ENCODE measurements at places on chromosomes 12 and 14.

DNA sequence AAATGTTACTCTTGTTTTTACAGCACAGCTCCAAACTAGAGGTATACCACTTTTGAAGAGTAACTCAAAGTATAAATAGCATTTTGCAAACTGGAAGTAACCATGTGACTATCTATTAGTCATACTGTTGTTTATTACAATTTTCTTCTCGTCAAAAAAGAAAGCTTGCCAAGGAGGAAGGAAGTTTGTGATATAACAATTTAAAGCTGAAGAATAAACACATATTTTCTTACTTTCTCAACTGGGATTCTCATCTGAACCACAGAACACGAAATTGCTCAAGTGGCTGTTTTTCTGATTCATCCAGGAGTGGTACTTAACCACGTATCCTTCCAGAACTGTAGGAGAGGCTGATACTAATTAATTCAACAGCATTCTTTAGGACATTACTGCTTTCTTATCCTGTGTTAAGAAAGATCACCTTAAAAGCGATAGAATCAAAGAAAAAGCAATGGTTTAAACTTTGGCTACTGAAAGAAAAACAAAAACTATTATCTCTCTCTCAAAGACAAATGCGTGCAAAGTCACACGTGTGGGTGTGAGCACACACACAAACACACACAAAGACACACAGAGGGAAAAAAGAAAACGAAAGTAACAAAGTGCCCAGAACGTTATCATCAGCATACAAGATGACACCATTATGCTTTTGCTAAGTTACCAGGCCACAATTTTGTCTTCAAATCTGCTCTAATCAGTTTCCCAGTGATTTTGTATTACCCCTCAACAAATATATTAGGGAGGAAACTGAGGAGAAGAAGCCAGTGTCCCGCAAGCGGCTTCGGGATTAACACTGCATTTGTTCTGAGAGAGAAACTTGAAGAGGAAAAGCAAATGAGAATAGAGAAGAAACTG, at the start of gene CLEC2B:
Gene CLEC2B, minus strand, starts transcription at position 48 of the 855 bp plus-strand sequence.
- DNase-seq, result no peak

DNA sequence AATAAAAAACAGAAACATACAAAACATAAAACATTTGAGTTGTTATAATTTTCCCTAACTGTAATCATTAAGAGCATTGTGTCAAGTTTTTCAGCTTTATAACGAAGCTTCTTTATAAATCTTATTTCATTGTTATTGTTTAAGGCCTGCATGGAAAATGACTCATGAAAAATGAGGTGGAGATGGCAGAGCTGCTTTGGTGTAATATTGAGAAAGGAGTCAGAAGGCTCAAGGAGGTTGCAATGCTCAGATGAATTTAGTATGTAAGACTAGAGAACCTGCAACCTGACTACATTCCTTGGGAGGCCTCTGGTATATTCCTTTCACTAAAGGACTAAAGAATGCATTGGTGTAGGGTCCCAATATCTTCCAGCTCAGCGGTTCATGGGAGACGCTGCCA, 61.5 kb downstream of the TMEM30B start:
- no peak for DNase-seq

- peak; percentile 95 for DNase-seq
Observed at GRCh38 chr12:55927588-55928502, at the start of gene PYM1. Gene PYM1, minus strand, starts transcription at chr12:55927894. Its CDS starts 133 bp downstream, at chr12:55927761.

- DNase-seq, result no peak
Observed at GRCh38 chr14:24993631-24994030, 56.3 kb downstream of the STXBP6 start.

GRCh38 chr12:19576506-19577280, 137.4 kb downstream of the AEBP2 start:
- DNase-seq, result no peak

DNA sequence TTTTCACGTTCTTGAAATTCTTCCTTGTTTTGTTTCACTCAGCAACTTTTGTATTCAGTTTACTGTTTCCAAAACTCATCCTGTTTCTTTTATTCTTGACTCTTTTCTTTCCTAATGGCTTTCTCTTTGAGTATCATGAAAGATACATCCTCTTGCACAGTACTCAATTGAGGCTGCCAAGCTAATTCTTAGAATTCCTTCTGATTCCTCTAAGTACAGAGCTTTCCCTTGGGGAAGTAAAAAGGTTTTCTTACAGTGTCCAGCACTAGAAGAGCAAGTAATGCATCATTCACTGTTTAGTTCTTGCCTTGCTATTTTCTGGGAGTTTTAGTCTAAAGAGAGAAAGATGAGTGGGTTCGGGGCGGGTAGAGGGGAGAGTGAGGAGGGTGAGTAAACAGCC, 154.1 kb downstream of the NEDD1 start:
- DNase-seq, result no peak

GRCh38 chr12:92827836-92828431, 101.2 kb downstream of the EEA1 start:
- peak; percentile 61 for DNase-seq

- no peak for DNase-seq
Observed at GRCh38 chr12:32843528-32844095, 53.0 kb downstream of the PKP2 start.

DNA sequence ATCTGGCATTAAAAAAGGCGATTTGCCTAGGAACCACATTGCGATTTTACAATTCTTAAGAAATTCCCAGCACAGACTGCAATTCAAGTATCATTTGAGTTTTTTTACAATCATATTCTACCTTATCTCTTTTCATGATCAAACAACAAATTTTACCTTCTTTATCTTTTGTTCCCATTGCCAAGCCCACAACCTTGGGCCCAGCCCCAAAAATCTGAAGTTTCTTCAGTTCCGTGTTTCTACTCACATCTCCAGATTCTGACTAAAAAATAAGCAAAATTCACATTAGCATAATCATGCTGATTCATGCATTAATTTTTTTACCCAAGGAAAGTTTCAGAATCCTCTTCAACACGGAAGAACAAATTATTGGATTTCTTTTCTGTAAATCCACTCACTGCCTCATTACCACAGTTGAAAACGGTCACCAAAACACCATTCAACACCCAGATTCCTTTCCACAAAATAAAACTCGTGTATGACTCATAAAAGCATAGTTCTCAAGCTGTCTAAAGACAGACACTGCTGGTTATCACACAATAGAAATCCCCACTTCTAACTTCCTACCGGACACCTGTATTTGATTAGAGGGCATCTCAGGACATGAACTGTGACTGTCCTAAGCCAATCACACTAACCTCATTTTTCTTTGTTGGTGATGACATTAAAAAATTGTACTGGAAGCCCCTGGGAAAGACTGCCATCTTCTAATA, 32.7 kb downstream of the KDM5A start:
- no peak for DNase-seq

DNA sequence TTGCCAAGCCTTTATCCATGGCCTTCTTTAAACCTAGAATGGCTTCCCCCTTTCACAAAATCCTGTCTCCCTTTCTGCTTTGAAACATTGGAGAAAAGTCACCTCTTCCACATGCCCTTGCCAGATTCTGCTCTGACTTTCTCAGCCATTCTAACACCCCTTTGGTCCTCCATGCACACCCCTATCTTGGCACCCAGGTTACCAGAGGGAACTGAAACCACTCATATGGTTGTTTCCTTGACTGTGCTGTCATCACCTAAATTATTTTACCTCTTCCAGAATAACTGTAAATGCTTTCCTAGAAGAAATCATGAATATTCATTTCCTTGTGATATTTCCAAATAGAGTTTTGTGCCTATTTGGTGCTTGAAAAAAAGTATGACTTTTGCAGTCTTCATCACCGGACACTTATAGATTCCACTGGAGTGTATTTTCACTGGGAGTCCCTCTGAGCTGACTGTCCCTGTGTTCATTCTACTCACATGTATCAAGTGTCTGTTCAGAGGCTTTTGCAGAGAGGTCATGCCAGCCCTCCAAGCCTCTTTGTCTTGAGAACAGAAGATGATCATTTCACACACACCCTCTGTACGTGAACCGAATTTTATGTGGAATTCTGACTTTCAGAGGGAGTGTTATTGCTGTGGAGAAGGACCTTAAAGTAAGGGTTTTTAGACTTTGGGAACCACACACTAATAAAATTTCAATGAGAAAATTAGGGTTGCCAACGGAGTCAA, 74.1 kb downstream of the PLXNC1 start:
- DNase-seq, result no peak

DNA sequence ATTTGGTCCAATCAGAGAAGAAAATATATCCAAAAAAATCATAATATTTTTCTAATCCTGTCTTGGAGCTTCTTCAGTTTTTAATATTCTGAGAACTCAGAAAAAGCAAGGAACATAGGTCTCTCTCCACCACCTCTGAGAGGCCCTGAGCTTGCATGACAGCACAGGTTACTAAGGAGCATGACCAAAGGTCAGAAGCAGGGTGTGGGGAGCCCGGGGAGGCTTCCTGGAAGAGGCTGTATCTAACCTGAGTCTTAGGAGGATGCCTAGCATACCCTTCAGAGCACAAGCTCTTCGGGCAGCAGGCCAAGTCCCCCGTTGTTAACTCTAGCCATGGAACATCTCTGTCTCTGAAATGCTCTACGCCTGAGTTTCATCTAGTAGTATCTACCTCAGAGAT, 15.7 kb upstream of the STON2 start:
- no peak for DNase-seq

DNA sequence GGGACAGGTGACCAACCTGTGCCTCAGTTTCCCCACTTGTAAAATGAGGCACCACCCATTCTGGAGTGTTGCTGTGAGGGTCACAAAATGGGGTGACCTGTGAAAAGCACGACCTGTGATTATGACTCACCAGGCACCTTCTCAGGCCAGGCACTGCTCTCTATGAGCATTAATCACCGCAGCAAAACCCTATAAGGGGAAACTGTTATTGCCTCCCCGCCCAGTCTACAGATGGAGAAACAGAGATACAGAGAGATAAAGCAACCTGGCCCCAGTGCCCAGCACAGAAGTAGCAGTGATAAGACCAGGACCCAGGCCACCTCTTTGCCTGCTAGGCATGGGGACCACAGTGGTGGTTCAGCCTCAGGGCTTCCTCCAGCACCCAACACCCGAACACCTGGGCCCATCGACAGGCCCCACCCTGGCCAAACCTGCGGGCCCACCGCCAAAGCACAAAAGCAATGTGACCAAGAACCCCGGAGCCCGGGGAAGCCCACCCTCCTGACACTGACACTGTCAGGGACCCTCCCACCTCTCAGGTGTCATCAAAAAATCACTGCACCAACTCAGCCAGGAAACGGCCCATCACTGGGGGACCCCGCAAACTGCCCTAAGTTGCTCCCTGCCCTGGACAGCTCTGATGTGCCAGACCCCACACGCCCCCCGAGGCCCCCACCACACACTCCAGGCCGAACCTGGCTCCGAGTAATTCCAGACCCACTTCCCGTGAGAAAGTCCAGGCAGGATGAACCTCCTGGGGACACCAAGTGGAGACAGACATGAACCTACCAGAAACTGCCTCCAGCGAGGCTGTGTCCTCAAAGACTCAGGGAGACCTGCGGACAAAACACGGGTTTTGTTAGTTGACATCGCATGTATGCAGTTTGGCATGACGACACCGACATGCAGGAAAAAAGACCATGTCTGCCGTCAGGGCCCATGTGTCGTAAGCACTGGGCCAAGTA, 32.4 kb downstream of the NCOR2 start:
- no peak for DNase-seq

DNA sequence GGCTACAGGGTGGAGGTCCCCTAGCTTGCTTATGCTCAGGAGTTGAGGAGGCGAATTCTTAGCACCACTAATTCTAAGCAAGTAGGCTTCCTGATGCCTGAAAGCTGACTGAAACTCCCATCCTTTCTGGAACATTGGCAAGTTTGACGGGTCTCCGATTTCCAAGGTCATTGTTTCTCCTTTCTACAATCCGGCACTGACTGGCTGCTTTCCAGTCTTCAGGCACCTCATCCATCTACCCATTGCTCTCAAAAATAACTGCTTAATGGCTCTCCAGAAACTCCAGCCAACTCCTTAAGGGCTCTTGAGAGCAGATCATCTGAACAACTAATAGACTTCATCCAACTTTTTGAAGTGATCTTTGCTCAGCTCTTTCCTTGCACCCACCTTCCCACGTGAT, 13.3 kb downstream of the REM2 start:
- DNase-seq, result no peak

GRCh38 chr12:124231980-124232653, 62.8 kb upstream of the RFLNA start:
- DNase-seq, result no peak

DNA sequence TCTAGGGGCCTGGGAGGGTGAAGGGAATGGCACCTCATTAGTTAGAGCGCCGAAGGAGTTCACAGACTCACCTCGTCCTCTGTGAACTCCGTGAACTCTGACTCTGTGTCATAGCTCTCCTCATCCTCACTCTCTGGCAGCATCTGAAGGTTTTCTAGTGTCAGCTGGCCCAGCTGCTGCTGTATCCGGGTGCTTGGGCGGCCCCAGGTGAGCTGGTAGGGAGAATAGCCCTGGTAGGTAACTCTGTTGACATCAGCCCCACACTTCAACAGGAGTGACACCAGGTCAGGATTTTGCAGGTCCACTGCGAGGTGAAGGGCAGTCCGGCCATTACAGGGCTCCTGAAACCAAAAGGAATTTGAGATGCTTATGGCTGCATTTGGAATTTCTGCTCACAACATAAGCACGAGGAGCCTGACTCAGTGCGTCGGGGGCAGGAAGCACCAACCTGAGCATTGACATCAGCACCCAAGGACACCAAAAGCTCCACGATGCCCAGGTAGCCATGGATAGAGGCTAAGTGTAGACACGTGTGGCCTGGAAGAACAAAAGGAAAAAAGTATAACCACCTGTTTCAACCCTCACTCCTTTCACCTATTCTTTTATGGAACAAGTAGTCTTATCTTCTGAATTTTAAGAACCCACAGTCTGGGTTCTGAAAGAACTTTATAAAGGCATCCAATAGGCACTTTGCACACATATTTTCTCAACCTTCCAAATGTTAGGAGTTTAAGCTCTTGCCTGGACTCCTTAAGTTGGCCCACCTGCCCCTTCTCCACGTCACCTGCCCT, 2.0 kb downstream of the NFKBIA start:
- DNase-seq, result no peak

GRCh38 chr12:64740646-64741045, 18.6 kb downstream of the GNS start:
- no peak for DNase-seq

- peak; percentile 17 for DNase-seq
Observed at GRCh38 chr12:15220915-15221885, at the start of gene RERG. Gene RERG, minus strand, starts transcription at chr12:15221417. Its CDS starts 3,928 bp downstream, at chr12:15217489.

DNA sequence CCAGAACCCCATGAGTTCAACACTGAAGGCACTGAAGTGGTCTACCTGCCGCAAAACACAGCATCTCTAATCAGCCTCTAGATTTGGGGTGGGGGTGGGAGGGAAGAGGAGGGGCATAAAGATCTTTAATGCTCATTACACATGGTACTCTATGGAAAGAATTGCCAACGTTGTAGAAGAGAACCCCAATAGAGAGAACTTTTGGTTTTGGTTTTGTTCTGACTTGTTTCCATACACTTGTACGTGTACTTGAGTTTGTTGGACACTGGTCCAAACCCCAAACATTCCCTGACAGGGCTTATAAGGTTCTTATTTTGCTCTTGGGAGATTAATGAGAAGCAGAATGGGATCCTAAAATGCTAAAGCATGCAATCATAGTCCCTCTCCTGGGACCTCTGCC, 31.0 kb downstream of the GNPTAB start:
- no peak for DNase-seq
